Daoy (cell line): ENCODE measurements at places on chromosomes 6 and 20.

DNA sequence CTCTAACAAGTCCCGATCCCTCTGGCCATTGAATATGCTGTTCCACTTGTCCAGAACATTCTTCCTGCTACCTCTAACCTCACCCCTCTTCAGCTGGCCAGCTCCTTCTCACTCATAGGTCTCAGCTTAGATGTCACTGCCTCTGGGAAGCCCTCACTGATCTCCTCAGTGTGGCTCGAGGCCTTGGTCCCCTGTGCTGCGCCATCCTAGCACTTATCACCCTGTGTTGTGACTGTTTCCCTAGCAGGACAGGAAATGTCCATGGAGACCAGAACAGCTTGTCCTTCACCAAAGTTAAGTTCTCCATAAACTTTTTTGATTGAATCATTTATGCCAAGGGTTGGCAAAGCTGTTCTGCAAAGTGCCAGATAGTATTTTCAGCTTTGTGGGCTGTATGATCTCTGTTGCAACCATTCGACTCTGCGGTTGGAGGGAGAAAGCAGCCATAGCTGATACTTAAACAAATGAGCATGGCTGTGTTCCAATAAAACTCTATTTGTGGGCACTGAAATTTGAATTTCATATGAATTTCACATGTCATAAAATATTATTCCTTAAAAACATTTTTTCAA lies 6.5 kb upstream of the BNIP5 start:
- no peak for DNase-seq

DNA sequence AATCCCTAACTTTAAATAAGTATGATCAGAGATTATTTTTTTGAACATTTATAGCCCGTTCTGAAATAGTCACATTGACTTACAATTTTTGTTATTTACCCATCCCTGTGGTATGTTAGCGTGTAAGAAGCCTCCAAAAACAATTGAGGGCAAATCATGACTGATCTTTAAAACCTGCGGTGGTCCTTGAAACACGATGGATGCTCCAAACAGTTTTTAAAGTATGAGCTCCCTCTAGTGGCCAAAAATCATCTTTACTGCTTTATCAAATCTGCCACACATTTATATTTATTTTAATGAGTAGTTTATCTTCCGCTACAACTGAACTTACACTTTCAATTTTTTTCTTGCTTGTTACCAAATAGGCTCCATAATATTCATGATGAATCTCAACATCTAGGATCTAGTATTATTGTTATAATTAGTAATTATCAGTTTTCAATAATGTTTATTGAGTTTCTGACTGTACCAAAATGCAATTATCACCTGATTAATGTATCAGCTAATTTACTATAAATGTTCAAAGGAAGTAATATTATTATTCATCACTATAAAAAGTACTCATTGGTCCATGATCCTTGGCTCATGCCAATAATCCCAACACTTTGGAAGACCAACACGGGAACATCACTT lies 52.2 kb downstream of the MARCKS start:
- peak; percentile 48 for DNase-seq

DNA sequence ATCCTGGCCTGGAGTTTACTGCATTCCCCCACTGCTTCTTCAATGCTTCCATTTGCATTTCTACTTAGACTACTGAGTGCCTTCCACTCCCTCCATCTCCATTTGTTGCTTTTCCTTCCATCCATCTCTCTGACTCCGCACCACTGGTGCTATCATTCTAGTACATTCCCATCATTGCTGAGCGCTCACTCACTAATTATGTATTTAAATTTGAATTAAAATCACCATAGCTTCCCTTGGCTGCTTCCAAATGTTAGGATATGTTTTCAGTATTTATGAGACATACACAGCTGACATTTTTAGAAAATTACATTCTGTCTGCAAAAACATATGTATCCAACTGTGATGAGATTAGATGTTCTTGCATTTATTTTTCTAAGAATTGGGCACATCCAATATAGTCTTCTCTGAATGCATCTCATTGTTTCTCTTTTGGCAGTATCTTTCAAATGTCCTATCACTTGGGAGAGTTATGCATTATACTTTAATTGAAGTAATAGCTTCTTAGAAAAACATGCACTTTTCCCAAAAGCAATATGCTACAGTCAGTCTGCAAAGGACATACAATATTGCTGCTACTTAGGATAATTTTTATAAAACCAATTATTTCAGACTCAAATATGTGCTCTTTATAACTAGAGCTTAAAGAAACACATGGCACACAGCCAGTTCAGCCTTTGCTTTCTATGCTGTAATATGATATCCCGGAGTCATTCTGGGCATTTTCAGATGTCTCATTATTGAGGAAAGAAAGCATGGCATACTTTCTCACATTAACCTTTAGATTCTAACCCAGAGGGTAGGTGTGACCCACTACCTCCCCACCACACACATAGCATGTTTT lies 12.1 kb upstream of the COL21A1 start:
- DNase-seq = peak; percentile 54

- DNase-seq = no peak
Observed at GRCh38 chr6:33458676-33459075, 4.3 kb downstream of the ZBTB9 start.

GRCh38 chr20:8647961-8648441 lies 420.9 kb upstream of the PLCB4 start:
- no peak for DNase-seq

DNA sequence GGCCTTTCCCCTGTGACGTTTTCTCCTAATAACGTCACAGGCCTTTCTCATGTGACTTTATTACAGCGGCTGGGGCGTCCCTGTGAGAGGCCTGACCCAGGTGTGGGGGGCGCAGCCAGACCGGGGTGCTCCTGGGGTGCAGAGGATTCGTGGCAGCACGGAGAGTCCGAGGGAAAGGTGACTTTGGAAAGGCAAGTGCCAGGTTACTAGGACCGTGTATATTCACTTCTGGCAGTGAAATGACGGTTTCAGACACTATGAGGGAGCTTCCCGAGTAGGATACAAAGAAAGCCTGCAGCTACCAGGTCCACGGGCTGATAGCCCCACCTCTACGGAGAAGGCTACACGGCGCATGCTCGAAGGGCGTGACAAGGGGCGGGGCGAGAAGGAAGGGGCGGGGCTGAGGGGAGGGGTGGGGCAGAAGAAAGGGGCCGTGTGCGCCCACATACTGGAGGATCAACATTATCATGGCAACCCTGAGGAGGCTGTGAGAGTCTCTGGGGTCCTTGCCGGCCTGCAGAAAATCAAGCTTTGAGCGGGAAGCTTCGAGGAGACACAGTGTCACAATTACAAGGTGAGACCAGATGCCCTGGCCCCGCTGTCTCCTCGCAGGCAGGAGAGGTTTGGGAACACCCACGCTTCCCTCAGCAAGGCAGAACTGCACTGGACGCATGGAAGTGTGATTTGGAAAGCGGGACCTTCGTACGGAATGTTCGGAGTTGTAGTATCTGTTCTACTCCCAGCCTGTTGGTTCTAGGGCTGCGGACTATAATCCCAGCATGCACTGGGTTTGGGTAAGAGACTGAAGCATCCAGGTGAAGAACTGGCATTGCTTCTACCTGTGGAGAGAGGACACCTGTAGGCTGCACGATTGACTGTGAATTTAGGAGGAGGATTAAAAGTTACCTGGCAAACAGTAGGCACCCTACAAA lies 54.4 kb upstream of the ZNF337 start:
- peak; percentile 62 for DNase-seq

GRCh38 chr20:63940472-63941266 lies 15.5 kb downstream of the UCKL1 start:
- no peak for DNase-seq

DNA sequence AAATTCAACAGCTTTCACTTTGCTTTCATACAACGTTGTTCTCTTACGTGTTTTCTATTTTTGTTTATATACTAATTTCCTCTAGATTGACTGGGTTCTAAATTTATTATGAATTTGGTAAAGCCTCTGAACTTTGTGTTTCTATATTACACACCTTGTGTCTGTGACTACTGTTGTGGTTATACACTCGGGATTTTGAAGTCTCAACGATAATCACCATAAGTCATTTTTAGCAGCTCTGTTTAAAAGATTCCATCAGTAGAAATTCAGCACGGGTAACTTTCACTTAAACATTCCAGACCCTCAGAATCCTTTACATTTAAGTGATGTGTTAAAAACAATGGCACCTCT lies 31.8 kb upstream of the HBS1L start:
- no peak for DNase-seq

DNA sequence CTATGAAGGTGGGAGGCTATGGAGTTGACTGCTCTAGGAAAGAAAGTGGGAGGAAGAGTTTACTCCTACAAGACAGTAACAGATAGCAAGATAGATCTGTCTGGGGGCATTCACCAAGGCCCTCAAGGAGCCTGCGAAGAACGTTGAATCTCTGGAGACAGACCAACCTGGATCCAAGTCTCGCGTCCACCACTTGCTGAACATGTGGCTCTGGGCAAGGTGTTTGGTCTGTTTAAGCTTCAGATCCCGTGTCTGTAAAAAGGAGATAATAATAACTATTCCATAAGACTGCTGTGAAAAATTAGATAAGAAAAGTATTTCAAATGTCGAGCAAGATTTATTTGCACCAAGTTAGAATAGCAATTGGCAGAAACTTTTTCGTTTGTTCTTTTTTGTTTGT lies 8.1 kb upstream of the EEF1A1 start:
- DNase-seq = no peak
